ENCODE measurements at places on chromosomes 2 and 18.

- H3K4me3 ChIP-seq, result no peak overlapping the region
- no peaks in the 10 kb centered on the region for H3K27me3 ChIP-seq
- H3K4me1 ChIP-seq, result no peaks in the 10 kb centered on the region
Measured at GRCh38 chr2:146786396-146786795, 1058.4 kb upstream of the ACVR2A start.

DNA sequence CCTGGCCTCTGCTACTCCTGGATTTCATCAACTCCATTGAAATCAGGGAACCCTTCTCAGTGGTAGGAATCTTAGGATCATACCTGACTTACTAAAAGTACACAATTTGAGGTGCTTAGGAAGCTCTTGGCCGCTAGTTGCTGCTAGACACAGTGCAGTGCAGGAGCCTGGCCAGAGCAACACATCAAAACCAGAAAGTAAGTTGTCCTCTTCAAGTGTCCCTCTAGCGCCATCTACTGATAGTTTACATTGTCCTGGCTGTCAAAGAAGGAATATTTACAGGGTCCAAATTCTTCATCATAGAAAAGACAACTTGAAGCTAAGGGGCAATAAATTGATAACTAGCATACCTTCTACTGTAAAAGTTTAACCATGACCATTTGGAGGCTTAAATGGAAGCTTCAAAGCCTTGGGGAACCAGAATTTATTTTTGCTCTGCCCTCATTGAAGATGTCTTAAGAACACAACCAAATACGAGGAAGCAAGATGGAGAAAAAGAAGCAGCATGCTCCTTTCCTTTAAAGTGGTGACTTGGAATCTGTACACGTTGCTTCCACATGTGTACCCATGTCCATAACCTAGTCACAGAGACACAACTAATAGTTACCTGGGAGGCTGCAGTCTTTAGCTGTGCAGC, 889.1 kb upstream of the GCFC2 start:
- H3K4me3 ChIP-seq, result no peak overlapping the region
- no peaks in the 10 kb centered on the region for H3K27me3 ChIP-seq
- H3K4me1 ChIP-seq, result no peaks in the 10 kb centered on the region
- no peaks in the 10 kb centered on the region for H3K36me3 ChIP-seq
- no peak overlapping the region for H3K27ac ChIP-seq
- DNase-seq, result no peak

DNA sequence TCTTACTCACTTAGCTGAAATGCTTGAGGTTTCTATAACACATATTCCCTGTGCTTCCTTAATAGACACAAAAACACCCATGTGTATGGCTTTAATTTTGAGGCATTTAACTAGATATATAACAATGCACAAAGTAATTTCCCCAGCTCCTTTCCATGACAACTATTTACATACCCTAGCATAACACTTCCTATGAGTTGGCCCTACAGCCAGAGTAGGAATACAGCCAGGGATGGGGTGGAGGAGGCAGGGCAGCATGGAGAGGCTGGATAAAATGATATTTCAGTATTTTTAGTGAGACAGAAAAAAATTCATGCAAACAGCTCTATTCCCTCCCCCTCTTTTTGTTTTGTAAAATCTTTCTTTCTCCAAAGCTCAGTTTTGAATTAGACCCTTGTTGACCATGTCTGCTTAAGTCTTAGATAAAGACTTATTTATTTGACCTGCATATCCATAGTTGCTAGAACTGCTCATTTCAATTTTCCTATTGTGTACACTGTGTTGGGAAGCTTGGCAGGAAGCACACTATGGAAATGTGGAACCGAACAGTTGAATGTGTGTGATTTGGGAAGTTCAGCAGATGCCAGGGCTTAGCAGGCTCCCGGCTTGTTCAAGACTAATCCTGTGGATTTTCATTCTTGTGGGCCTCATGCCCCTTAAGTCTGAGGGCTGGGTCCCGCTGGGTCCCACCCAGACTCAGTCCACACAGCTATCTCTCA, 11.2 kb upstream of the B3GNT2 start:
- no peaks in the 10 kb centered on the region for H3K4me1 ChIP-seq
- no peak overlapping the region for H3K4me3 ChIP-seq
- H3K27me3 ChIP-seq, result no peaks in the 10 kb centered on the region
- no peaks in the 10 kb centered on the region for H3K36me3 ChIP-seq
- H3K27ac ChIP-seq, result no peak overlapping the region

DNA sequence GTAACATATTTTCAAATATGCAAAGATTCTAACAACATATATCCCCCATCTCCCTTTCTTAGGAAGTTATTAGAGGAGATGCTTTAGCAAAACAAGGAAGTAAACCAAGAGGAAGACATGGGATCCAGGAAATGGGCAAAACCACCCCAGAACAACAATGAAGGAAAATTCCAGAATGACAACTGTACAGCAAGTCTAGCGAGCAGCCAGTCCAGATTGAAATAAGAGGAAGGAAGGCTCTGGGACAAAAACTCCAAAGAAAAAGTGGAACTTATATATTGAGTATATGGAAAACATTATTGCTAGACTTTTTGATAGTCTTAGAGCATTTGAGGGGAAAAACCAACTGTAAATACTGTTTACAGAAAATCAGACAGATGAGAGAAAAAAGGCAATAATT, 2.9 kb upstream of the ARPC2 start:
- no peaks in the 10 kb centered on the region for H3K27me3 ChIP-seq
- no peak overlapping the region for H3K4me3 ChIP-seq
- H3K36me3 ChIP-seq, result no peaks in the 10 kb centered on the region
- H3K27ac ChIP-seq, result no peak overlapping the region
- H3K4me1 ChIP-seq, result peaks cover 8% of the 10 kb centered on the region

GRCh38 chr18:63528863-63529492, 13.2 kb upstream of the SERPINB12 start:
- DNase-seq, result no peak
- H3K27me3 ChIP-seq, result no peaks in the 10 kb centered on the region
- H3K27ac ChIP-seq, result no peak overlapping the region
- no peaks in the 10 kb centered on the region for H3K4me1 ChIP-seq
- no peaks in the 10 kb centered on the region for H3K36me3 ChIP-seq

- H3K27me3 ChIP-seq, result no peaks in the 10 kb centered on the region
- H3K36me3 ChIP-seq, result no peaks in the 10 kb centered on the region
- no peak overlapping the region for H3K4me3 ChIP-seq
Measured at GRCh38 chr2:57370882-57371585, 675.6 kb upstream of the VRK2 start.

DNA sequence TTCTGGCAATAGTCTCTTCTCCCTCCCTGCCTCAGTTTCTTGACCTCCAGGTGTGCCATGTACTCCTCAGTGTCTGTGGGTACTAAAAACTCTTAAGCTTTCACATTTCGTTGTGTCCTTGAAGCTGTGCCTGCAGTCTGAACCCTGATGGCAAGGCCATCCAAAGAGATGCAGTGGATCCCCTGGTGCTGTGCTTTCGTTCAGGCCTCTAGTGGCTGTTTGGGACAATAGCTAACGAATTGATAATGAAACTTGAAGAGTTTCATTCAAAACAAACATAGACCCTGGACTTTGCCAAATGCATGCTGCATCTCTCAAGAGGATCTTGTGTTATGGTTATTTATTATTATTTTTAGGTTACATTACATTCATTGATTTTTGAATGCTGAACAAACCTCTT, 523.1 kb upstream of the FSIP2 start:
- H3K27me3 ChIP-seq, result no peaks in the 10 kb centered on the region
- DNase-seq, result no peak
- H3K4me1 ChIP-seq, result no peaks in the 10 kb centered on the region
- no peak overlapping the region for H3K27ac ChIP-seq
- H3K36me3 ChIP-seq, result no peaks in the 10 kb centered on the region

GRCh38 chr2:4882421-4882820, 809.8 kb upstream of the SOX11 start:
- H3K4me1 ChIP-seq, result no peaks in the 10 kb centered on the region
- no peak overlapping the region for H3K4me3 ChIP-seq
- no peak overlapping the region for H3K27ac ChIP-seq
- no peak for DNase-seq

DNA sequence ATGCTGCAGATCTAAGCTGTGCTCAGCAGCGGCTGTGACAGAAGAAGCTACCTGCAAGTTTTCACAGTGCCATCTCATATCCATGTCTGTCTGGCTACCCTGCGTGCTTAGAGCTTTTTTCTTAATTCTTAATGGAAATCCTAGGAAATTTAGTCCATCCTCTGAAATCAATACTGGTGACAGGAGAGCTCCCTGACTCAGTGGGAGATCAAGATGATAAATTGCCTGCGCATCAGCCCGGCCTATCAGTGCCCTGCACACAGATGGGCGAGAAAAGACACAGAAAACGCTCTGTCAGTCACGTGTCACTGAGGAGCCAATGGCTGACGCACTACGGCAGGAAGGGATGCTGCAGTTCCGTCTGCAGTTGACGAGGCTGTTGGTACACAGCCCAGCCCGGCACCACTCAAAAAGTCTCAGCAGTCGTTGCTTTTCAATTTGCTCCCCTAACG, 819.6 kb upstream of the FSHR start:
- H3K4me3 ChIP-seq, result no peak overlapping the region
- DNase-seq, result peak; percentile 1
- no peaks in the 10 kb centered on the region for H3K36me3 ChIP-seq
- H3K27me3 ChIP-seq, result no peaks in the 10 kb centered on the region
- H3K4me1 ChIP-seq, result no peaks in the 10 kb centered on the region
- H3K27ac ChIP-seq, result no peak overlapping the region

GRCh38 chr2:73700661-73701447, 36.3 kb downstream of the TPRKB start:
- H3K36me3 ChIP-seq, result no peaks in the 10 kb centered on the region
- no peak for DNase-seq
- no peak overlapping the region for H3K4me3 ChIP-seq
- H3K27ac ChIP-seq, result no peak overlapping the region
- H3K4me1 ChIP-seq, result no peaks in the 10 kb centered on the region

- DNase-seq, result no peak
- peaks cover 23% of the 10 kb centered on the region for H3K4me1 ChIP-seq
- H3K36me3 ChIP-seq, result no peaks in the 10 kb centered on the region
- no peaks in the 10 kb centered on the region for H3K27me3 ChIP-seq
Measured at GRCh38 chr2:203238292-203238703, 520 bp upstream of the CYP20A1 start.

GRCh38 chr2:172473167-172473566, 45.8 kb downstream of the ITGA6 start:
- H3K27me3 ChIP-seq, result no peaks in the 10 kb centered on the region
- no peak overlapping the region for H3K27ac ChIP-seq

- no peak for DNase-seq
- no peaks in the 10 kb centered on the region for H3K27me3 ChIP-seq
- H3K36me3 ChIP-seq, result no peaks in the 10 kb centered on the region
- no peaks in the 10 kb centered on the region for H3K4me1 ChIP-seq
- no peak overlapping the region for H3K27ac ChIP-seq
Measured at GRCh38 chr2:22854588-22854987, 530.4 kb upstream of the KLHL29 start.

Measured in CD8-positive, alpha-beta memory T cell (primary cell).